GM18507 (cell line): ENCODE measurements at places on chromosomes 4 and X.

DNA sequence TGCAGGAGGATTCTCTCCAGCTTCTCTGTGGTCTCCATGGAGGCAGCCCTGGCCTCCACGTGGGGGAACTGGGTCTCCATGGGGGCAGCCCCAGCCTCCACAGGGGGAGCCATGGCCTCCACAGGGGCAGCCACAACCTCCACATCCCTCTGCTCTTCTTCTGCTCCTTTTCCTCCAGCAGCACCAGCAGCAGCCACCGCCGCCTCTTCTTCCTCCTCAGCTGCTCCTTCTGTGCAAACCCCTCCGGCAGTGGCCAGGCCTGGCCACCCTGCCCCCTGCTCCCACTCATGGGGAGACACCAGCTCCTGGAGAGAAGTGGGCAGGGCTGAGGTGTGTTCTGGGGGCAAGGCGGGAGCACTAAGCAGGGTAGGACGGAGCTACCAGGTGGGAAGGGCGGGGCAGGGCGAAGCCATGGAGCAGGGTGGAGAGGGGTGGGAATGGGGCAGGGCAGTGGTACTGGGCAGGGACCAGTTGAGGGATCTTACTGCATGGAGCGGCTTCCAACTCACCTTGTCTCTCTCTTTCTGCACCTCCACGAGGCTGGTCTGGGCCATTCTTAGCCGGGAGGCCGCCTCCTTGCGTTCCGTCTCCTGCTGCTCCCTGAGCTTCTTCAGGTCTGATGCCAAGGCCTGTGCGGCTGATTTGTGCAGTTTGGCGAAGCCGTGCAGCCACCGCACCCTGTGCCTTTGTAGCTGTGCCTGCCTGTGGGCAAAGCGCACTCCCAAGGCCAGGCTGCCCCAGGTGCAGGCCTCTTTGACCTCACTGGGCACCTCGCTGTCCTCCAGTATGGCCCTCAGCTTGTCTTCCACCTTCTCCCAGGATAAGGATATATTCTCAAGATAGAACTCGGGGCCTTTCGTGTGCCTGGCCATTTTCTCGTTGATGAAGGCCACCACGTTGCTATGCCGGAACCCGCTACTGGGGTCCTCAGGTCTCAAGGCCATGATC is 766 bp downstream of the TEX13A start:
- no peak for DNase-seq

GRCh38 chr4:82458729-82459128 is 28.3 kb downstream of the ENOPH1 start:
- no peak for DNase-seq

DNA sequence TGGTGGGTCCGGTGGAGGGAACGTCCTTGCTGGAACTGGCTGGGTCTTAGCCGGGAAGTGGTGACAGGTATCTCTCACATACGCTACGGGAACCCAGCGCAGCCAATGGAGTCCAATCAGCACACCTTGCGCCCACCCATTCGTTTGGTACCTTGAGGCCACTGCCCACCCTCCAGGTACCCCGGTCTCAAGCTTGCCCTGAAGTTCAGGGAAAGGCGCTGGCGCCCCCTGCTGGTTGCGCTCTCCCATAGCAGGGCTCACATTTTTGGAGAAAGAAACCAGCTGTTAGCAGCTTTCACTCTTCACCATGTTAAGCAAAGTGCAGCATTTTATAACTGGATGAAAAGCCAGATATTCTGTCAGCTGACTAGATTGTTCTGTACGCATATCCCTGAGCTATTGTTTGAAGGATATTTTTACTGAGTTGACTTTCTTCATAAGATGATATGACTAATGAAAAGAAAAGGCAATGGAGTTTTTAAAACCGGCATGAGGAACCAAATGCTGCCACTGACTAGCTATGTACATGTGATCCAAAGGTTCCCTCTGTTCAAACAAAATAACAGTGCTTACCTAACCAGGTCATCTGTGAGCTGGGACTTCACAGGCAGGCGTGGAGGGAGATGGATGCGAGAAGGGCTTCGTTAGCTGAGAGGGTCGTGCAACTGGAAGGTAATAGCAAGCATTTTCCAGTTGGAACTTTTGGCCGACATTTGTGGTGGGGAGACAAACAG is 43.7 kb downstream of the OTOP1 start:
- peak; percentile 4 for DNase-seq

DNA sequence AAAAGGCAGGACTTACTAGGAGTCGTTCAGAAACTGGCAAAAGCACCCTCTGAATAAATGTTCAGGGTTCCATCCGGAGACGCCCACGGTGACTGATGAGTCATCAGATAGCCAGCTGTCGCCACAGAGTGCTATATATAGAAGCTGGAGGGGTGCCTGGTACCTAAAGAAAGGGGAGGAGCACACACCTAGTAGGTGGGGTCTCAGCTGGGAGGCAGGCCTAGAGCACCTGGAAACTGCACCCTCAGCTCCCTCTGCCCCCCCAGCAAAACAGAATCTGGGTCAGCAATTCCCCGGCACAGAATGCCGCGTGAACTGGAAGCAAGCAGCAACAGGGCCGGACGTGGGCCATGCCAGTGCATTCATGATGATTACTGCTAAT is 242.0 kb downstream of the BCOR start:
- no peak for DNase-seq

DNA sequence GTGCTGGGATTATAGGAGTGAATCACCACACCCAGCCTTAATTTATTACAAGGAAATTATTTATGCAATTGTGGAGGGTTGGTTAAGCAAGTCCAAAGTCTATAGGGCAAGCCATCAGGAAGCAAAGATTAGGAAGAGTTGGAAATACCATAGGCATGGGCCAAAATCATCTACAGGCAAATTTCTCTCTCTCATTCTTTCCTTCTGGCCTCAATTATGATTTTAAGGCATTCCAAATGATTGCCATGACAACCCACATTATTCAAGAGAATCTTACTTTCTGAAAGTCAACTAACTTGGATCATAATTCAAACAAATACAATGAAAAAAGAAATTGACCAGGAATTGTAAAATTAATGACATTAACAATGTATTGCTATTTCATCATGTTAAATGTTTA is 400.8 kb downstream of the GPM6A start:
- DNase-seq, result no peak

GRCh38 chrX:12777670-12778069 is 13.5 kb upstream of the PRPS2 start:
- DNase-seq, result no peak

GRCh38 chr4:156420623-156421022 is 467.0 kb upstream of the CTSO start:
- no peak for DNase-seq

GRCh38 chr4:110798687-110799086 is 175.8 kb upstream of the PITX2 start:
- DNase-seq, result no peak
